ENCODE measurements at places on chromosomes 4 and X. TPM values are rescaled to one million over a fixed set of nuclear protein-coding genes. Genes with fewer than 3 reads are reported as not detected.

DNA sequence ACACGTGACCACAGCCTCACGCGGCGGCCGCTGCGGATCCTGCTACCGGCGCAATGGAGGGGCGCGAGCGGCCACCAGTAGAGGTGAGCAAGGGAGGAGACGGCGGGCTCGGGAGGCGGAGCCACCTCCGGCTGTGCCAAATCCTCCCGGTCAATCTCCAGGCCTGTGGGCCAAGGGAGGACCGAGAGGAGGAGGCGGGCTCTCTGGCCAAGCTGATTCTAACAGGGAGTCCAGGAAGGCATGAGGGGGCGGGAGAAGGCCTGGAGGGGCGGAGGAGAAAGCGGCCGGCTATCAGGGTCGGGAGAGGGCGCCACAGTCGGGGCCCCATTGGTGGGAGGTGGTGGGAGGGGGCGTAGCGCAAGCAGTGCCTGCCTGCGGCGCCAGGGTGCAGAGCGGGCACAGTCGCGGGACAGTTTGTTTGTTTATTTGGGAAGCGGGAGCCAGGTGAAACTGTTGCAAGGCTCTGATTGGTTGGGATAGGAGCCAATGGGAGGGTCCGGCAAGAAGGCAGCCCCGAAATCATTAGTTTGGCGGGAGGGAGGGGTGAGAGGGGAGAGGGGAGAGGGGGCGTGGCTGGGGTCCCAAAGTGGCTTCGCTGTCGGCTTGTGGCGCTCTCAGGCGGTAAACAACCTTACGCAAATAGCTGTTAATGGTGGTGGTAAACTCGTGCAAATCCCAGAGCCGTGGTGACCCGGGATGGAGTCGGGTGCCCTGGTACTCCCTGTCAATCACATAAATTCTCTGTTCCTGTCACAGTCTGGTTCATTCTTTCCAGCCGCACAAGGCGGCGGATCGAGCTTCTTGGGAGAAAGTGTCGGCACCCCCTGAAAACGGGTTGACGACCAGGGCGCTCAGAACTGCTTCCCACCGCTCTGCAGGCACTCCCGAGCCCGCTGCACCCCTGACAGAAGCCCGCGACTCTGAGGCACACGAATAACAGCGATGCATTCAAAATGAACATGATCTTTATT lies at the start of gene IRS4:
Gene IRS4 (minus strand): TSS at position 55 of the 971 bp plus-strand sequence.
- peak; percentile 30 for DNase-seq

- no peak for DNase-seq
Measured at GRCh38 chrX:103535206-103535605, 15.9 kb upstream of the RAB40A start.

TMEM156 gene
- polyA plus RNA-seq: 3.5 TPM

GRCh38 chr4:82780752-82781231 lies 17.8 kb downstream of the SCD5 start:
- DNase-seq: no peak

SSX2 gene
- polyA plus RNA-seq: not detected
